ENCODE measurements at places on chromosomes 13 and 19.

- DNase-seq = peak; percentile 65
Observed at GRCh38 chr13:78137404-78138142, 218.9 kb upstream of the EDNRB start.

DNA sequence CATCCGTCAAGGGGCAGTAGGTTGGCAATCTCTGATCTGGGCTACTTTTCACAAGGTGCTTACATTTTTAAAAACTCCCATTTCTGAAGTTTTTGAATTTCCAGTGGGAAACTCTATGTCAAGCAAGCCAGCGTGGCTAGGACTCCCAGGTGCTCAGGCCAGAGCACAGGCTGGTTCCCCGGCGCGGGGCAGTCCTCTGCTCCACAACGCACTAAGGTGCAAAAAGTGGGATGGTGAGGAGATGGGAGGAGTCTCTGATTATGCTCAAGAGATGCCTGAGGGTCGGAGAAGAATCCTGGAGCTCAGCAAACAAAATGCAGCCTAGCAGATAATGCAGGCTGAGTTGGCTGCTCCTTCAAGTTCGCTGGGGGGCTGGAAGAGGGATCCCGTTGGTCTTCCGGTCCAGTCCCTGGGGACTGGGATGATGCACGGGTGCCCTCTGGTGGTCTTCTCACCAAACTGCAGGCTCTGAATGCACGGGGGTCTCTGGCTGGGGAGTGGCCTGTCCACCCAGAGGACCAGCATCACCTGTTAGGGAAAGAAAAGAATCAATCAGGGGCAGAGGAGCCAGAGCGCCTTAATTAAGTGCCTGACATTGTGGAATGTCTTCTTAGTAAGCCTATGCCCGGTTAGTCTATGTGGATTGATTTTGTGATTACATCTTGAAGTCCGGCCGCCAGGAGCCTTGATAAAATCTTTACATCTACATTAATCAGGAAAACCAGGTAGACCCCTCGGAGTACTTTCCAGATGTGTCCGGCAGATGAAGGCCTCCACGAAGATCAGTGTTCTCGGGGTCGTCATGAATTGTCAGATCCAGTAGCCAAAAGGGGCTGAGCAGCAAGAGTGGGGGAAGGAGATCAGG is 244.4 kb upstream of the MAB21L1 start:
- DNase-seq = peak; percentile 74

DNA sequence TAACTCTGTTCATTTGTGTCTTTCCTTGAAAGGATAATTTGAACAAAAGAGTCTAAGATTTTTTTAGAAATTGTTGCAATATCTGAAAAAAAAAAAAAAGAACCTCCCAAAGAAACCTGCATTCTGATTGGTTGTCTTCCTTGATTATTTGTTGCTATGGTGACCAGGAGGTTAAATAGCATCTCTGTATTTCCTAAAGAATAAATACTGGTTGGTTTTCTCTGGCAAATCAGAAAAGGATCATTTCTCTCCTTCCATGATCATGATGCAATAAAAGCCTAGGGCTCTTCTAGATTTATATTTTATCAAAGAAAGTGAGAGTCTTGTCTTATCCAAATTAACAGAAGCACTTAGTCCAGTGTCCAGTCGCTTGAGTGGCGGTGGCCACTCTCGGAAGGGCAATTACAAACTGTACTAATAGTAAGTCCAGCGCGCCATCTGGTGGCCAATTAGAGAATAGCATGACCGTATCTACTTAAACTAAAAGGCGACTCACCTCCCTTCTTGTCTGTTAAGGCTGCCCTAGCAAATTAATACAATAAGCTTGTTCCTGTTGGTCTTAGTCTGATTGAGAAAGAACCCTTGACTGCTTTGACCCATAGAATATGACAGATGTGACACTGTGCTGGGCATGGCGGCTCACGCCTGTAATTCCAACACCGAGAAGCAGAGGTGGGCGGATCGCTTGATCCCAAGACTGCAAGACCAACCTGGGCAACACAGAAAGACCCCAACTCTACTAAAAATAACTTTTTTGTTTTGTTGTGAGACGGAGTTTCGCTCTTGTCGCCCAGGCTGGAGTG is 47.0 kb upstream of the PNMA8B start:
- peak; percentile 89 for DNase-seq

DNA sequence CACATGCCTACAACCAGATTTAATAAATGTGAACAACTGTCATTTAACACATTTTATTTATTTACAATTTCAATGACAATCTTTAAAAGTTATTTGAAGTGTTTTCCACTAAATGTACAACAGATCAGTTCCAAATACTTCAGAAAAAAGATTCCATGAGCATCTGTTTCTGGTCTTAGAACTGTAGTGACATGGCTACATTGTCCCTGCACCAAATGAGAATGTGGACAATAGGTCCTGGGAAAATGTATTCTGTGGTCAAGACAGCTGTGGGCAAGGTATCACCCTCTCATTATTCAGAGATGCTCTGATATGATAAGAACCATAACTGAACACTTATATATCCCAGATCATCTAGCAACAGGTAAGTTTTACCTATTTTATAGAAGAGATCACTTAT is 43.7 kb downstream of the ELF1 start:
- no peak for DNase-seq

- DNase-seq = no peak
Observed at GRCh38 chr13:74184283-74184682, 50.1 kb upstream of the KLF12 start.

DNA sequence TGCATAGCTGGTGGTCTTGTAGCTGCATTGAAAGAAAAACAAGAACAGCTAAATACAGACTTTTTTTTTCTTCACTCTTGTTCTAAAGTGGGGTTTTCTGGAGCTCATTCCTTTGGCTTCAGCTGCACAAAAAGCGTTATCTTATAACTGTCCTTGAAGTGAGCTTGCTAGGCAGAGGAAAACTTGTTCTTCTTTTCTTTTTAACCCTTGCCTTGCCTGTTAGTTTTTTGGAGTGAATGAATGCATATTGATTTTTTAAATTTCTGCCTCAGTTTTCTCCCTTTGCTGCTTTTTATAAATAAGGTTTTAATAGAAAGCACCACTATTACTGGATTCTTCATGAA is 1.5 kb downstream of the ZNF765 start:
- no peak for DNase-seq

- DNase-seq = no peak
Observed at GRCh38 chr13:98571955-98572662, 4.8 kb downstream of the STK24 start.

- DNase-seq = no peak
Observed at GRCh38 chr19:56707821-56708220, 36.3 kb upstream of the ZNF835 start.

DNA sequence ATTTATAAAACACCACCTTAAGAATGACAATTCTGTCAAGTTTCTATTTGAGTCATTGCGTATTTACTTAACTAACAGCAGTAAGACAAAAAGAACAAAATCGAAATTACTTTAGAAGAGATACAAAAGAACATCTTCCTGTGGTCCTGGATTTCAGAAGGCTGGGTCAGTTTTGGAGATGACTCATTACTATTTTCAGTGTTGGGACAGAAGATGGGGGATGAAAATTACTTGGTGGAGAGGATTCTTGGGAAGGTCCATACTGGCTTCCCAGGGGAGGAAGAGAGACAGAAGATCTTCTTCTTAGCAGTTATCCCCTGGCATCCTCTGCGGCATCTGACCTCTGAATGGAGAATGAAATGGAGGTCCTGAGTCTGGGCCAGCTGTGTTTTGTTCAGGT is 33.5 kb upstream of the CSNK1A1L start:
- DNase-seq = no peak

Data from neuronal stem cell (in vitro differentiated cells).